Activated CD8-positive, alpha-beta memory T cell treated with anti-CD3 and anti-CD28 coated beads, Interleukin-2, amount 10 ng/mL, durations not matched to agents 7 days and 5 days (primary cell): ENCODE measurements at places on chromosomes 2 and 18. TPM values are rescaled to one million over a fixed set of nuclear protein-coding genes. Genes with fewer than 3 reads are reported as not detected.
A peak's percentile ranks its signal among the peaks of the same experiment; 100 is the strongest.

TMEM163 gene
- total RNA-seq: 2.3 TPM

- H3K4me3 ChIP-seq: no peak overlapping the region
- peaks cover 21% of the 10 kb centered on the region for H3K4me1 ChIP-seq
- H3K27me3 ChIP-seq: no peaks in the 10 kb centered on the region
- H3K36me3 ChIP-seq: no peaks in the 10 kb centered on the region
- no peak for DNase-seq
- H3K27ac ChIP-seq: no peak overlapping the region
Measured at GRCh38 chr2:201774546-201774945, 6.2 kb downstream of the ALS2 start.

- no peak overlapping the region for H3K27ac ChIP-seq
- no peaks in the 10 kb centered on the region for H3K36me3 ChIP-seq
- H3K4me3 ChIP-seq: no peak overlapping the region
- no peak for DNase-seq
- H3K4me1 ChIP-seq: no peaks in the 10 kb centered on the region
Measured at GRCh38 chr2:11631462-11631861, 38.5 kb downstream of the NTSR2 start.

DNA sequence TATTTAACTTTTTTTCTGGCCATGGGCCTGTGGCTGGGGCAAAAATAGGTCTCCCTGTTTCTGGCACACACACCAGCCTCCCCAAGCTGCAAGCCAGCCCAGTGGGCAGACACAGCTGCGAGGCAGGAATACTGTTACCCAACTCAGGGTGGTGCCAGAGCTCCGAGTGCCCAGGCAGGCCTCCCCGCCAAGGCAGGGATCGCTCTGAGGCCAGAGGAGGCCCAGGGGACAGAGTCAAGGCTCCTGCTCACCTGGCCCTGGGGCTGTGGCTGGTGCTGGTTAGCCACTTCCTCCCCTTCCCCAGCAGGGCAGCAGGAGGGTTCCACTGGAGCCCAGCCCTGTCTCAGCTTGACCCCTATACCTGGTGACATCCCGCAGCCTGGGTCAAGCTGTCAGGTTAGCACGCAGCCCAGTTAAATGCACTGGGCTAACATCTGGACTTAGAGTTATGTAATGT lies 67.1 kb upstream of the EPAS1 start:
- DNase-seq: peak; percentile 70
- peaks cover 14% of the 10 kb centered on the region for H3K27me3 ChIP-seq
- peak overlapping the region; percentile 93 for H3K27ac ChIP-seq
- H3K4me3 ChIP-seq: peak overlapping the region; percentile 49

SGO2 gene
- 52.5 TPM for total RNA-seq

NDC80 gene
- 101 TPM for total RNA-seq

DNA sequence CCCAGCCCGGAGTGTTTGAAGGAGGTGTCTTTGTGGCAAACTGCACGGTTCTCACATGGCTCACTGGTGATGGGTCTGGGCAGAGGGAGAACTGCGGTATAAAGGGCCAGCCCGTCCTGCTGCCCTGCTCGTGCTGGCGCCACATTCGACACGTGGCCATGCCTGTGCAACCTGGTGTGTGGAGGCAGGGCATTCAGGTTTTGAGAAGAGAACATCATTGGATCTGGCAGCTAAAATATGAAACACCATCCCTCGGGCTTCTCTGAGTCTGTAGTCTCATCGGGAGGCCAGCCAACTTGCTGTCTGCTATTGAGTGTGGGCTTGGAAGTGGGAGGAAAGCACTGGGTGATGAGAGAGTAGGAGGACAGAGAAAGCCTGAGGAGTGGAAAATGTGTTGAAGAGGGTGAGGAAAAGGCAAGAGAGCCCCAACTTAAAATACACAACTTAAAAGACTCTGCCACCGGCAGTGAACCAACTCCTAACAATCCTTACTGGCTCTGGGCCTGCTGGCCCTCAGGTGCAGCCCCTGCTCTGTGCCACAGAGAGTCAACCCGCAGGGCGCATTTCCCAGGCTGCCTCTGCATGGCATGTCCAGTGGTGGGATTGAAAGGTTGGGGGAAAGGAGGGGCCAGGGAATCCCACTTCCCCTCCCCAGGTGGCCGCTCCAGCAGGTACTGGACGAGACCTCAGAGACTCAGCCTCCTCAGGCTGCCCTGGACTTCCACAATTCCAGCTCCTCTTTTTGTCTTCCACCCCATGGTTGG lies 112.7 kb upstream of the DLX2 start:
- no peak overlapping the region for H3K27ac ChIP-seq
- no peak for DNase-seq
- H3K4me1 ChIP-seq: peaks cover 5% of the 10 kb centered on the region

DNA sequence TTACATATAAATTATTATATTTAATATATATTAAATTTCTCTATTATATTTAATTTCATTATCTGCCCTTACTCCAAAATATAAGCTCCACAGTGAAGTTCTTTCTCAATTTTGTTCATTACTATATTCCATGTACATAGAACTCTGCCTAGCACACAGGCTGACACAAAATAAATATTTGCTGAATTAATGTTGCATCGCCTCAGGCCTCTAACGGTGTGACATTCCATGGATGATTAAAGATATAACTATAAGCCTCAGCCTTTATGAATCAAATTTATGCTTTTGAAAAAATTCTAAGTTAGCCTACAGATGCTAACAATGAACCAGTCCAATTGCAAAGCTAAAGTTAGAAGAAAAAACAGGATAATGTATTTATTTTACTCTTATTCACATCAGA lies 1337.2 kb upstream of the NRXN1 start:
- DNase-seq: no peak
- no peaks in the 10 kb centered on the region for H3K36me3 ChIP-seq
- H3K27ac ChIP-seq: no peak overlapping the region
- no peaks in the 10 kb centered on the region for H3K27me3 ChIP-seq
- H3K4me1 ChIP-seq: no peaks in the 10 kb centered on the region
- no peak overlapping the region for H3K4me3 ChIP-seq
